ENCODE measurements at places on chromosomes 6 and 20.

GRCh38 chr20:39155971-39156370 lies 193.8 kb downstream of the DHX35 start:
- no peak for DNase-seq

- DNase-seq = no peak
Measured at GRCh38 chr6:32614366-32615081, 22.7 kb upstream of the HLA-DQA1 start.

- DNase-seq = no peak
Measured at GRCh38 chr20:59159493-59160376, 3.9 kb upstream of the ZNF831 start.

DNA sequence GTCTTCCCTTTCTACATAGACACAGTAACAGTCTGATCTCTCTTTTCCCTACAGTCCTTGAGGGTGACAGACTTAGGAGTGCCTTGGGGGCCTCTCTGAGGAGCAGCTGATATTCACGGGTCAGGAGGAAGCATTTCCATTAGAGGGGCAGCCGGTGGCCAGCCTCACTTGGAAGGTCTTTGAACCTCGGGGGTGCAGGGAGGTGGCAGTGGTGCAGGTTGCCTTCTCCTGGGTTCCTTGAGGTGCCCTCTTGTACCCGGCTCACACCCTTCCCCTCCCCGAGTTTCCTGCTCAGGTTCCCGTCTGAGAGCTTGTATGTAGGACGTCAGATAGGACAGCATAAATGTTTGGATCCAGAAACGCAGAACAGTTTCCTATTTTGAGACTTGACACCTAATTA lies 2.5 kb downstream of the RTEL1 start:
- no peak for DNase-seq

DNA sequence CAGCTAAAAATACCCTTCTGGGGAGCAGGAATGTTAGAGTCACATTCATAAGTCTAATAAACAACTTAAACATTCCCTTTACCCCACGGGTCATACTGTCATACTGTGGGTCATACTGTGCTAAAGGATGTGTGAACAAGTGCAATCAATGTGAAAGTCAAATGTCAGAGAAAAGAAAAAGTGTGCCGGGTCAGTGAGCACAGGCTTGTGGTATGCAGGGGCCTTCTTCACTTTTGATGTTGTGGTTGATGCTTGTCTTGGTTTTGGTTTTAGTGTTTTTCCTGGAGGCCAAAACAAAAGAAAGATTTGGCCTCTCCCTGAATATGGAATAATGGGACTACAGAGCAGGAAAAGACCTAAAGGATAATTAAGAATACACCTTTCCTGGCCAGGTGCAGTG lies 267.9 kb upstream of the PLN start:
- DNase-seq = no peak

DNA sequence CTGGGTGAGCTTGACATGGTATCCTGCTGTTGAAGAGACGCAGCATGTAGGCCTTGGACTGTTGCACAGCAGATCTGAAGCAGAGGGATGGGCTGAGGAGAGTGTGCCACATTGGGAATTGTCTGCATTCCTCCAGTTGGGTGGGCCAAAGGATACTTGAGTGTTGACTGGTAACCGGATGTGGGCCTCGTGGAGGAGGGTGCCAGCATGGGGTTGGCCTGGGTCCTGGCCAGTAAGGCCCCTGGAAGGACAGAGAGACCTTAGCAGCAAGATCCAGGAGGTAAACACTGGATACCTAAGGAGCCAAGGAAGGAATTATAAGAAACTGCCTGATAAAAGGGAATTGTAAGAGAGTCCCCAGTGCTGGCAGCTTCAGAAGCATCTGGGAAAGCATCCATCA lies 76.9 kb downstream of the FIG4 start:
- DNase-seq = no peak

DNA sequence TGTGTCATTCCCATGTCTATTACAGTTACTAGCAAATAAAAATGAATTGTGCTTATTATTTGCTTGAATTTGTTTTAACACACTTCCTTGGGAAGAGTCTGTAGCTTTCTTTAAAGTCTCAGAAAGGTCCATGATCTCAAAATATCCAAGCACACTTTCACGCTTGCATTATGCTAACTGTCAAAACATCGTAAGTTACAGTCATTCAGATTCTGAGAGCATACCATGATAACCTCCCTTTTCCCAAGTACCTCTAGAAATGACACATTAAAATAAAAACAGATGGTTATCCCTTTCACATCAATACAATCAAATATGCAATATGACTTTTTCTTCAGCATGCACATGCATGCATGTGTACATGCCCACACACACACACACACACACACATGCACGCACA lies 1044.4 kb upstream of the MAP3K7 start:
- DNase-seq = no peak

GRCh38 chr6:104788400-104788799 lies 71.3 kb downstream of the HACE1 start:
- no peak for DNase-seq

DNA sequence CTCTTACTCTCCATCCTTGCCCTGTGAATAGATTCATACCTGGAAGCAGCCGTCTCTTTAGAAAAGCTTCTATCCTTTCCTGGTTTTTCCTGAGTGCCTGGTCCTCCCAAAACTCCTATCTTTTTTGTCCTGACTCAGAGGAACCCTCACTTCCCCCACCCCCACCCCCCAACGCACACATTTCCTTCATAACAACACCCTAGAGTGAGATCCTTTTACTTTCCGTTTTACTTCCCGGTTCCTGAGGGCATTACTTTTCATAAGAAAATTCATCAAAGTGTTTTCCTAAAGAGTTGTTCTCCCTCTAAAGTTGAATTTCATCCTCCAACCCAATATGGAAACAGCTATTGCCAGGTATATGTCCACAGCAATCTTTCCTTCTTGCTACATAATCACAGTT lies 327.0 kb downstream of the NRN1 start:
- DNase-seq = no peak

DNA sequence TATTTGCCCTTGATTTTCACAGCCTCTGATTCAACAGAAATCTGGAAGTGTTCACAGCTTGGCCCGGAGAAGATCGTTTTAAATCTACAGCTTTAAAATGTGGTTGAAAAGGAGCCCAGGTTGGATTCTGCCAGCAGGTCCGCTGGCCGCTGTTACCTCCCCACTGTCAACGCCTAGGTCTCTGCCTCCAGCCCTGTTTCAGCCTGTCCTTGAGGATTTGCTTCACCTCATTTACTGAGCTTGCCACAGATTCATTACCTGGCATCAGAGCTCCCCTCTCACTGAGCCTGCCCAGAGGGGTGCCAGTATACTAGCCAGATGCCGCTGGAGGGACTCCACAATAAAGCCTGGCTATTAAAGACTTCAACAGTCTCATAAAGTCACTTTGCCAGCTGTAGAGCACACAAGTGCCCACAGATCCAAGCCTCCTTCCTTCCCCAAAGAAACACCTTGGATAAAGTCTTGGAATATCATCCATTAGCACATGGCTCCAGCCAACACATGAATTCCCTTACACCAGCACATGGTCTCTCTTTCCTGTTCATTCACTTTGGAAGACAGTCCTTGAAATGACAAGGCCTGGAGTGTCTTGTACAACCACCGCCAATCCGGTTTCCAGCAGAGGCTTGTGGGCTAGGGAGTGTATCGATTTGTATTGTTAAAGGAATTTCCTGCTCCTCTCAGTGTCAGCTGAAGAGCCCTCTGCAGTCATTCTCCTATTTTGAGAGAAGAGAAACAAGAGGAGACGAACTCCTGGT lies 9.5 kb upstream of the NR2E1 start:
- no peak for DNase-seq

- peak; percentile 79 for DNase-seq
Measured at GRCh38 chr20:54207743-54208547, at the start of gene PFDN4. Gene PFDN4 (plus strand): TSS chr20:54208087. CDS start chr20:54208101, 14 bp downstream.

DNA sequence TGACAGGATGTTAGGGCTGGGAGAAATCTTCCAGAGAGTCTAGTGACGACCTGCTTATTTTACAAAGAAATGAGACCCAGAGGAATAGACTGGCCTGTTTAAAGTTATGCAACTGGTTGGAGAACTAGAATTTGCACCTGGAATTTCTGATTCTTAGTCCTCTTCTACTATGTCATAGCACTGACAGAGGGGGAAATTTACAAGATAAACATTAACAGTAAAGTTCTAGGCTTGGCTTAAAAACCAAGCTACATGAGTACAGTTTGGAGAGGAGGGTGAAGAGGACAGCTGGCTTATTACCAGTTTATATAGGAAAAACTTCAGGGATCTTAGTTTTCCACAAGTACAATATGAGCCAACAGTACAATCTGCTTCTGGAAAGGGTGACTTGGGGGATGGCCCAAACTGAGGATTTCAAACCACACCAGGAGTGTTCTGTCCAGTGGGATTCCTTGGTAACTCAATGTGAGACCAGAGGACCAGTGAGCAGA lies 269.6 kb downstream of the CD109 start:
- DNase-seq = no peak

DNA sequence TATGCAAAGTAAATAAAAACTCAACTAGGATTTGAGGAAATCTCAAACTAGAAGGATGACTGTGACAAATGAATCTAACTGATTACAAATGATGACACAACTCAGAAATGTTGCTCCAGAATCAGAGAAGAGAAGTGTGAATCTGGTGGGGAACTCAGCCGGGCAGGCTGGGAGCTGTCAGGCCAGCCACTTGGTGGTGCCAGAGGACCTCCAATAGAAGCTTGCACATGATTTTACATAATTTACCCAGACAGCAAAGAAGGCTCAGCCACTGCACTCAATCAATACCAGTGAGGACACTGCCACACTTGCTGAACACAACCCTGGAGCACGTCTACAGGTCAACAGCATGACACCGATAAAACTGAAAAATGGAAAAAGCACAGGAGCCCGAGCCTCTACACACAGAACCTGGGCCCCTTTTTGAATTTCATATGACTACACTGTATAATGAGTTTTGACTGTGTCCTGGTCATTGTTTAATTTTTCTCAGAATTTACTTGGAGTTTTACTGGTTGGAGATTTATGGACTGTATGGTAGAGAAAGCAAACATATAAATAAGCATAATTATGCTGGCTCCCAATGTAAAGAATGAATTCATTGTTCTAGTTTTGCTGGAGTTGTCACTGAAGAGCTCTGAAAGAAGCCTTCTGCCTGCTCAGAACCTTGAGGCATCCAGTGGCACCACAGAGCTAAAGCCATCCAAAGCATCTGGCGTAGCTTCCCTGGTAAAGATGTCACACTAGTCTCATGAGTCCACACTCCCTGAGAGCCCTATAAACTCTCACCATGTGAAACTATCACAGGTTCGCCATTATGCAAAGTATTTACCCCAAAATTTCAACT lies 296.5 kb downstream of the THBS2 start:
- DNase-seq = peak; percentile 9

DNA sequence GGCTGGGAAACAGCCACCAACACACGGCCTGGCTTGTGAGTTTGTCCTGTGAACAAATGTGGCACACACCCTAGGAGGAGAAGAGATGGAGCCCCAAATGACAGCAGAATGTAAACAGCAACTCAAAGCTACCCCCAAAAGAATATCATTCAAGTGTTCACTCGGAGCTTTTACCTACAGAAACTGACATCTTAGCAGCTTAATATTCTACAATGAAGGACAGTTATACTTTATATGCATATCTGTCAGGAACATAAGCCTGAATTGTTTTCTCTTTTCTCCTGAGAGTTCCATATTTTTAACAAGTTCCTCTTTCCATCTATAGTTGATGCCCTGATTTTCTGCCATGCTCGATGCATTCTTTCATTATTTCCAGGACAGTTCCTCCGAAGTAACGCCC lies 566.0 kb upstream of the MAP3K7 start:
- DNase-seq = no peak

DNA sequence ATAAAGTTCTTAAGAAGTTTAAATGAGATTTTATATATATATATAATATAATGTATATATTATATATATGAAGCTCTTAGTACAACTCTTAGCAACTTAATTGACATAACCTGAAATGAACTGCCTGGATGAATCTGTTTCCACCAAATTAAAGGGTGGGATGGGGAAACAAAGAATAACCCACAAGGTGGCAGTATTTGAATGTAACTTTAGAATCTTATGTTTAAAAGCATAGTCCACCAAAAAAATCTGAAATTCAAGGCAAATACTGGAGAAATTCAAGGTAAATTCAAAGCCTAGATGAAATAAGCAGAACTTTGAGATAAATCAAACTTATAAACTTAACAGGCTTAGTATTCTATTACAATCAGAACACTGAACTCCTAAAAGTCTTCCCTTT lies 4.4 kb upstream of the IBTK start:
- no peak for DNase-seq

DNA sequence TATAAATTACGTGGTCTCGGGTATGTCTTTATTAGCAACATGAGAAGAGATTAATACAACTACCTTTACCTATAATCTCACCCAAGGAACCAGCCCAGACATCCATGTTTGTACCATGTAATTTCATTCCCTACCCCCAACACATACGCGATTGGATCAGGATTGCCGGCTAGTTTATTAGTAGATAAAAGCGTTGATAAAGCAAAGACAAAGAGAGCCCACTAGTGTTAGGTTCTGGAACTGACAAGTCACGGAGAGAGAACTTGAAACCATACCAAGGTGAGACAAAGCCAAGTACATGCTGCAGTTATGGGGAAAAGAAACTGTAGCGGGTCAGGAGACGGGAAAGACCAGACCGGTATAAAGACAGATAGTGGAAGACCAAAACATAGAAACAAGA lies 37.4 kb upstream of the FAM135A start:
- no peak for DNase-seq

DNA sequence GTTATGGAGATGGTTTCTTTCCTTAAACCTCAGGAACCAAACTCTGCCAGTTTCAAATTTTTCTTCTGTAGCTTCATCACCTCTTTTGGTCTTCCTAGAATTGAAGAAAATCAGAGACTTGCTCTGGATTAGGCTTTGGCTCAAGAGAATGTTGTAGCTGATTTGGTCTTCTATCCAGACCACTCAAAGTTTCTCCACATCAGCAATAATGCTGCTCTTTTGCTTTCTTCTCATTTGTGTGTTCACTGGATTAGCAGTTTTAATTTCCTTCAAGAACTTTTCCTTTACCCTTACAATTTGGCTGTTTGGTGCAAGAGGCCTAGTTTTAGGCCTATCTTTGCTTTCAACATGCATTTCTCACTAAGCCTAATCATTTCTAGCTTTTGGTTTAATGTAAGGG lies 78.1 kb upstream of the PLCB4 start:
- DNase-seq = no peak

- no peak for DNase-seq
Measured at GRCh38 chr20:11092151-11092550, 418.4 kb upstream of the JAG1 start.

GRCh38 chr20:44586289-44586911 lies 4.0 kb downstream of the PKIG start:
- no peak for DNase-seq

- DNase-seq = no peak
Measured at GRCh38 chr20:20209684-20210083, 157.4 kb downstream of the CFAP61 start.
